Erythroblast (primary cell): ENCODE measurements at places on chromosomes 12 and 14.

- no peak for DNase-seq
These were observed 303.4 kb downstream of the APAF1 start for GRCh38 chr12:98948343-98948949.

DNA sequence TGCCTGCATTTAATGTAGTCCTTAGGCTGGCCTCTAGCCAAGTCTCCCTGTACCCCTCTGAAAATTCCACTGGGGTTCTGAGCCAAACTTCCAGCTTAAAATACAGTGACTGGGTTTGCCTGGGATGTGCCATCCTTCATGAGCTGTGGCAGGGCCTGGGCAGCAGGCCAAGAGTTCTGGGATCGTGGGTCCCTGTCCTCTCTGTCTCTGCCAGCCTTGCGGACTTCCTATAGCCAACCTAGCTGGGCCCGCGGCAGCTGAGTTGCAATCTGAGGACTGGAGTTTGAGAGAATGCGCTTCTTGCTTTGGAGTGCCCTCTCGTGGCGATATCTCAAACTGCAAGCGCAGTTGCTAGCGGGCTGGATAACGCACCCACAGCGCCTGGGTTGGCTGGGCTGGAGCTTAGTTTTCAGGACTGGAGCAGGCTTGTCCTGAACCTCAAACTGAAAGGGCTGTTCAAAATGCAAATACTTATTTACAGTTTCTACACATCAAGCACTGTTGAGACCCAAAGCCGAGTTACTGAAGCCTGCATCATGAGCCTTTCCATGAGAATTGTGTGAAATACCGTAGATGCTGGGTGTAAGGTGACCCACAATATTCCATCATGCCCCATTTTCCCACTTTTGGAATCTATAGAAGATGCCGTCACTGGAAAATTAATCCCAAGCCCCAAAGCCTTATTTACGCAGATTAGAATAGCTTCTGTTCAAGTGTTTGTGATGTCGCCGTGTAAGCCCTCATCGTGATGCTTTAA, 7.3 kb upstream of the IFI27L2 start:
- peak; percentile 81 for DNase-seq

DNA sequence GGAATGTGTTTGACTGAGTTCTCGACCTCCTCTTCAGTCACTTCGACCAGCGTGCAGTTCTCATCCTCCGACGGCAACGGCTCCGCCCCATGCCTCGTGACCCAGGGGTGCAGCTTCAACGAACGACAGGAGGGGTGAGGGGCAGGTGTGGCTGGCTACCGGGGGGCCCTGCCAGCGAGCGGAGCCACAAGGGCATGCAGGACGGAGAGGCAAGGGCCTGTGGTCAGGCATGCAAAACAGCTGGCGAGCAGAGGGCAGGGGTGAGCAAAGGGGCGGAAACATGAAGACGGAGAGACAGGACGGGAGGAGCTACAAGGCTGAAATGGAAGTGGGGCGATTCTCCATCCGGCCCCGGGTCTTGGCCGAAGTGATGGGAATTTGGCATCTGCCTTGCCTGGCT, 38.7 kb downstream of the P2RX4 start:
- no peak for DNase-seq

- no peak for DNase-seq
These were observed 42.5 kb upstream of the C14orf180 start for GRCh38 chr14:104536942-104537612.

DNA sequence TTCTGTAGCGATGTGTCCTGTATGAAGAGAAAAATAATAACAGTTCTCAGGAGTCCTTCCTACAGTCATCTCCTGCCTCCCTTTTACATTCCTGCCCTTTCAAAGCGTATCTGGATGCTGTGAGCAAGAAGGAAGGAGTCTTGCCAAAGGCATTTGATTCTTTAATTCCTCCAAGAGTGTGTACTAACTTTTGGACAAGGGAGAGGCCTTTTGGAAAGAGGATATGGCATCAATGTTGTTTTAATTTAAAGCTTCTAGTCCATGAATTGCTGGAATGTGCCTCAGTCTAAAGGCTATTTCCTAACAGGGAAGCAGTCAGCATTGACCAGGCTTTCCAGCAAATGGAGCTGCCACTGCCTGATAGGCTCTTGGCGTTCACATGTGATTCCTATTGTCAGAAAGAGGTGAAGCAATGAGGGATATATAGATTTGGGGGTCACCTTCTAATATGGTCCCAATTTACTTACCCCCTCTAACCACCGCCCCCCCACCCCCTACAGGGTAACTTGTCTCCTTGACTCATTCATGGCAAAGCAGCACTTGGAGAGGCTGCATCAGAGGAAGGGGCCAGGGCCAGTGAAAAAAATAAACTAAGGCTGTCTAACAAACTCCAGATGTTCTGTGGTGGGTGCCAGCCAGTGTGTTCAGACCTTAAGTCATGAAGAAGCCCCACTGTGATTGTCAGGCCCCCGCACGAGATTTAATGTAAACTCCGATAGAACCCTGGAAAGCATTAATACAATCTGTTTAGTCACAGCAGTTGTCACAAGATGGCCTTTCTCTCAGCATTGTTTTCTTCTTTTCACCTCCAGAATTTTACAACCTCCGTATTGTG, 220.3 kb downstream of the FBXL14 start:
- no peak for DNase-seq

- DNase-seq, result no peak
These were observed 5.9 kb downstream of the KLHL33 start for GRCh38 chr14:20429801-20430669.

- no peak for DNase-seq
These were observed 2.4 kb downstream of the KLHDC2 start for GRCh38 chr14:49770212-49770817.

DNA sequence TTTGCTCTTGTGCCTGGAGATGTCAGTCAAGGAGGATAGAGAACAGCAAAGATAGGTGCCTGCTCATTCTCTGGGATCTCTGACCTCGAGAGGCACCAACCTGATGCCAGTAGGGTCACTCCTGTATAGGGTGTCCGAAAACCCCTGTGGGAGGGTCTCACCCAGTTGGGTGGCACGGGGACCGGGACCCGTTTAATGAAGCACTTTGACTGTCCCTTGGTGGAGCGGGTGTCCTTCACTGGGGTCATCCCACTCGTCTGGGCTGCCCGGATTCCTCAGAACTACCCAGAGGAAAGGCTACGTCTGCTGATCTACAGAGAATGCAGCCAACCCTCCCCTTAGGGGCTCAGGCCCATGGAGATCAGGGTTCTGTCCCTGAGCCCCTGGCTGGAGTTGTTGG, 157.6 kb downstream of the CAPZA3 start:
- DNase-seq, result no peak
